Aorta (tissue), 5 donors: ENCODE measurements at places on chromosomes 3 and 15.

DNA sequence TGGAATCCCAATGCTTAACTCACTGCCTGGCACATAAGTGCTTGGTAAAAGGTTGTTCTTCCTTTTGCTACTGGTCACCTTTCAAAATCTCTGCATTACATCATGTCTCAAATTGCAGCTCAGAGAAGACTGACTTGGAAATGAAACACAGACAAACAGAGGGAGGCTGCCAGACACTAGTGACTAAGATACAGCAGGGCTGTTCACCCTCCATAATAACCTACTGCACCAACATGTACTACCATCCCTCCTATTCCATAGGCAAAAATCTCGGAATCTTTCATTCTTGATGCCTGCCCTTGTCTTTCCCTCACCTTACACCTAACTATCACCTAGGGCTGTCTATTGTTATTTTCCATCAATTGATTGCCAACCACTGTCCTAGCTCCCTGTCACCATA, 502.3 kb upstream of the ADAMTS9 start:
- DNase-seq, result no peak

DNA sequence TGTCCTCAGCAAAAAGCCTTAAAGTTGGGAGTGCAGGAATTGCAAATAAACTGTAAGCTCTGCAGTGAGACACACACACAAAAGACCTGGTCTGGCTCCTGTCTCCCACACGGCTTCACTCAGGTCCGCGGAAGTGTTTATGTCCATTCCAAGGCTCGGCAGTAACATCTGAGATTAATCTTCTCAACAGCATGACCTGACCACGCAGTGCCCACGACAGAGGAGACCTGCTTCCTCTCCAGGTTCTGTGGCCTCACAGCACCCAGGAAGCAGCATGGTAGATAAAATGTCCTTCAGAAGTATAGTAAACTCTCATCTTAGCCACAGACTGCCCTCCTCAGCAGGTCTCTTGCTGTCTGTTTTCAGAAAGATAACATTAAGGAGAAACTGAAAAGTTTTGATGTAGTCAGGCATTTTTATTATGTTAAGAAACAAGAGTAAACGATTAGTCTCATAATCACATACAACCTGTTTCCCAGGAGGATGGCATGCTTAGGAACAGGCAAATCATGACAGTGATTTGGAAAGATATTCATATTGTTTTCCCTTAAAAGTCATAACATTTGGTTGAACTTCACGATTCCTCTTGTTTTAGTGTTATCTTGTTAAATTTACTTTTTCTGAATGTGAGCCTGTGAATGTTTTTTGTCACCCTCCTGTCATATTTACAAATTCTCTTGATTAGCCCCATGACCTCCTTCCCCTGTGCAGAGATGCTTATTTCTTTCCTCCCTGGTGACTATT, 34.6 kb downstream of the CD200R1L start:
- no peak for DNase-seq

DNA sequence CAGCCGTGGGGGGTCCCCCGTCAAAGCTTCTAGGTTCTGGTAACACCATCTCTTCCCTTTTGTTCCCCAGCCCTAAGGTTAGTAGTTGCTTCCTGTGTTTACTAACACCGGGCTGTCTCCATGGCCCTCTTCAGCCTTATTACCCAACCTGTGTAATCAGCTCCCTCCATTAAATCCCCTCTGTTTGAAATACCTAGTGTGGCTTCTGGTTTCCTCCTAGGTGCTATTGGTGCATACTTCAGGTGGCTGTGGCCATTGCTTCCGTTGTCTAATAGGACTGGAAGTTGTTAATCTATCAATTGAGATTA, 35.3 kb downstream of the MOBP start:
- DNase-seq, result no peak

GRCh38 chr15:26242565-26243071, 379.5 kb upstream of the ATP10A start:
- no peak for DNase-seq

GRCh38 chr3:69210068-69210730, 87.8 kb upstream of the LMOD3 start:
- no peak for DNase-seq
